ENCODE measurements at places on chromosomes 1 and 21.
A peak's percentile ranks its signal among the peaks of the same experiment; 100 is the strongest.

- DNase-seq, result no peak
Observed at GRCh38 chr1:225808136-225808535, 1.8 kb upstream of the EPHX1 start.

DNA sequence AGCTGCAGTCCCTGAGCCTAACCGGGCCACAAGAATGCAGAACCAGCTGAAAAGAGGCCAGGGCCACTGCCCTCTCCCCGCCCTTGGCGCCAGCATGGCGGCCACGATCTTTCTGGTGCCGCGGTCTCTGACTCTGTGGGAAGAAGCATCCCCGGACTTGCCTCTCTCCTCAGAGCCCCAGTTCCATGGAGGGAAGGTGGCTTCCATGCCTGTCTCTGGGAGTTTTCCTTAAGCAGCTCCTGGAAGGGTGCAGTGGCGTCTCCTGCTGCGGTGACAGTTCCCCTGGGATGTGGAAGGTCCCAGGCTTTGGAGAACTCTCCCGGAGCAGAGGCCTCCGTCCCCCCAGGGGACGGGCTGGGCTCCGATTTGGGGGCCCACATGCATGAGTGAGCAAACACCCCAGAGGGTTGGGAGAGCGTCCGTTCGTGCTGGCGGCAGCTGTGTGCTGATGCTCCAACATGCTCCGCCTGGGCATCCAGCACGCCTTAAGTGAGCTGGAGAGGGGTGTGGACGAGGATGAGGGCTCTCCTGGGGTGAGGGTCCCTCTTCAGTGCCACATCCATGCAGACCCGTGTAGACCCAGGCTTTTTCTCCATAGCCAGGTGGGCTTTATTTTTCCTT is 109.8 kb upstream of the COL6A1 start:
- DNase-seq, result no peak

DNA sequence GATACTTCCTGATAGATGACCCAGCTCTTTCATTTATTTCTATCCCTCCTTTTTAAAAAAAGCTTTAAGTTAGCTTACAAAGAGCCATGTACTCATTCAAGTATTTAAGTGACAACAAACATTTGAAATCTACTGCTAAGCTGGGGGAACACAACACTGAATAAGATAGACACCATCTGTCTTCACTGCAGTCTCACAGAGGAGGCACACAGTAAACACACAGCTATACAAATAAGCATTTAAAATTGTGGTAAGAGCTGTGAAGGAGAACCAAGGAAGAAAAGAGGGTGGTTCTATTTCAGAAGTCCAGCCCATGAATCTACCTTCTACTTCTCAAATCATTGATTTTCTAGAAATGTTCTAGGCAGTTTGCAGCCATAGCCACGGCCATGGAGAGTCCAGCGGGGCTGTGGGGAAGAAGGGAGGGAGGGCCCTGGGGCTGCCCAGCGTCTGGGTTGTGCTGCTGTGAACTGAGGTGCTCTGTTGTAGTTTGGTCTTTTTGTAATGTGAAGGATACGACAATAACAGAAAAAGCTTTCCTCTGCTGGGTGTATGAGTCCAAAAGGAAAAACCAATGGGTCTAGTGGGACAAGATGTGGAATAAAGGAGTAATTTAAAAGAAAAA is 28.2 kb downstream of the PRDM2 start:
- no peak for DNase-seq

GRCh38 chr1:65509912-65510680 is 89.6 kb downstream of the LEPR start:
- peak; percentile 51 for DNase-seq

Data from skeletal muscle cell (primary cell).